Liver (tissue), 10 donors: ENCODE measurements at places on chromosomes 1 and 21. TPM values are rescaled to one million over a fixed set of nuclear protein-coding genes. Genes with fewer than 3 reads are reported as not detected.

- H3K4me1 ChIP-seq, result no peaks in the 10 kb centered on the region
- no peak overlapping the region for H3K4me3 ChIP-seq
- no peak for DNase-seq
- no peaks in the 10 kb centered on the region for H3K27me3 ChIP-seq
- H3K27ac ChIP-seq, result no peak overlapping the region
Measured at GRCh38 chr1:32048440-32048839, 24.3 kb upstream of the TMEM39B start.

Gene LHX8
- not detected for polyA plus RNA-seq

DNA sequence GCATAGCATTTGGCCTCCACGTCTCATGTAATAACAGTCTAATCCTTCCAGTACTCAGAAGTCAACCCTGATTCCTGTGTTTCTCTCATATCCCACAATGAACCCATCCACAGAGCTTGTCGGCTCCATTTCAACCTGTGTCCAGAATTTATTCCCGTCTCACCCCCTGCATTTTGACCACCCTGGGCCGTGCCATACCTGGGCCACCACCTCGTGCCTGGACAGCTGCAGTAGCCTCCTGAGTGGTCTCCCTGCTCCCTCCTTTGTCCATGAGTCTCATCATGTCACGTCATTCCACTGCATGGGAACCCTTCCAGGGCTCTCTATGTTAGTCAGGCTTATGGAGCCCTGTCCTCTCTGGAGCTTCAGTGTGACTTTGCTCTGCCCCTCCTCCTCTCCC is 670.6 kb downstream of the PTPRU start:
- DNase-seq, result no peak
- H3K36me3 ChIP-seq, result no peaks in the 10 kb centered on the region
- H3K4me1 ChIP-seq, result no peaks in the 10 kb centered on the region
- no peak overlapping the region for H3K4me3 ChIP-seq
- H3K27ac ChIP-seq, result no peak overlapping the region

GRCh38 chr1:68459091-68459490 is 9.3 kb upstream of the RPE65 start:
- no peaks in the 10 kb centered on the region for H3K36me3 ChIP-seq
- no peak for DNase-seq
- no peaks in the 10 kb centered on the region for H3K27me3 ChIP-seq
- H3K4me1 ChIP-seq, result no peaks in the 10 kb centered on the region
- no peak overlapping the region for H3K27ac ChIP-seq

DNA sequence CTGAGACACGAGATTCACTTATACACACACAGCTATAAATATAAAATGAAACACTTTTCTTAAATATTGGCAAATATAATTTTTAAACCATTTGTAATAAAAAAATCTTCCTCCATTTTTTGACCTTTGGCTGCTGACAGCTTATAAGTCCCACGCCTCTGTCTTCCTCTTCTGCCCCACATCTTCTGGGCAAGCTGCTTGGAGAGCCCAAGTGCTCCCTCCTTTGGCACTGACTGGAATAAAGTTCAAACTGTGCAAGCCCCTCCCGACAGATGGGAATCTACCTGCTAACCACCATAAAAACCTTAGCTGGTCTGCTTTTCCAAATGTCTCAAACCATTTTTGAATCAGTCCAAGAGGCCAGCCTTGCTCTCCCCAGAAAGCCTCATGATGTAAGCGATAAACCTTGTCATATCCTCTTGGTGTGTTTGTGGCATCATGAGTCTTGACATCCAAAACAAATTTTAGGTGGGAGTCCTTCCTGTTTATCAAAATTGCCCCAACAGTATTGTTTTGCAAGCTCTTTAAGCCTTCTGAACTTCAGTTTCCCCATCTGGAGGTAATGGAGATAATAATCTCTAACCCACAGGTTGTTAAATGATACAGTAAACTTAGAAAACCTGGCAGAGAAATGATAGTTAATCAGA is 99.8 kb downstream of the SNX7 start:
- no peaks in the 10 kb centered on the region for H3K4me1 ChIP-seq
- H3K27me3 ChIP-seq, result no peaks in the 10 kb centered on the region
- no peaks in the 10 kb centered on the region for H3K36me3 ChIP-seq
- no peak for DNase-seq
- no peak overlapping the region for H3K27ac ChIP-seq

Gene PRR9
- polyA plus RNA-seq, result not detected

DNA sequence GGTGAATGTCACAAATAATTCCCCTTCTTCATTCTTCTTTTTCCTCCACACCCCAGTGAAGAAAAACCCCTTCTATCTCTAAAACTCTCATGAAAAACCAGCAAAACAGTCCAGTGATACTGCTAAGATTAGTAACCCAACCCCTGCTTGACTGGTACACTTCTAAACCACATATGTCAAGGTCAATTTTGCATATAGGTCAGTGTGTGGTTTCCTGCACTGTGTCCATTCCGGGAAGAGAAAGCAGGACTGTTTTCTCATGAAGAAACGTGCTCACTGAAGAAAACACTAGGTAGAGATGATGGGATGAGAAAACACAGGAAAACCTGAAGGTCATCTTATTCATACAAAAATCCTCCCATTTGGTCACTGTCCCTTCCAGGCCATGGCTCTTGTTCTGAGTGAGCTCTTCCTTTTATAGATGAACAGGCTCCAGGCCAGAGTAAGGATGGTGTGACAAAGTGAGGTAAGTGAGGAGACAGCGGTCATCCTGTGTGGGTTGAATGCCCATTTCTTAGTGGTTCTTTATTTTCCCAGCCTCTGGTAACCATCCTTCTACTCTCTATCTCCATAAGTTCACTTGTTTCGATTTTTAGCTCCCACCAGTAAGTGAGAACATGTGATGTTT is 122.7 kb downstream of the FASLG start:
- no peaks in the 10 kb centered on the region for H3K27me3 ChIP-seq
- DNase-seq, result no peak
- H3K4me3 ChIP-seq, result no peak overlapping the region
- no peaks in the 10 kb centered on the region for H3K36me3 ChIP-seq
- H3K27ac ChIP-seq, result no peak overlapping the region

GRCh38 chr1:46223472-46223943 is 20.4 kb downstream of the LURAP1 start:
- H3K4me1 ChIP-seq, result no peaks in the 10 kb centered on the region
- DNase-seq, result peak; percentile 57
- H3K27me3 ChIP-seq, result no peaks in the 10 kb centered on the region

GRCh38 chr1:73056826-73057225 is 774.5 kb upstream of the NEGR1 start:
- no peaks in the 10 kb centered on the region for H3K36me3 ChIP-seq
- DNase-seq, result no peak
- H3K27ac ChIP-seq, result no peak overlapping the region
- H3K27me3 ChIP-seq, result no peaks in the 10 kb centered on the region
- H3K4me1 ChIP-seq, result no peaks in the 10 kb centered on the region

GRCh38 chr1:82445827-82446226 is 645.1 kb downstream of the ADGRL2 start:
- no peak overlapping the region for H3K27ac ChIP-seq
- no peaks in the 10 kb centered on the region for H3K27me3 ChIP-seq
- H3K4me3 ChIP-seq, result no peak overlapping the region
- DNase-seq, result no peak
- H3K36me3 ChIP-seq, result no peaks in the 10 kb centered on the region
- no peaks in the 10 kb centered on the region for H3K4me1 ChIP-seq

- no peaks in the 10 kb centered on the region for H3K4me1 ChIP-seq
- no peak for DNase-seq
- H3K36me3 ChIP-seq, result no peaks in the 10 kb centered on the region
- H3K27me3 ChIP-seq, result no peaks in the 10 kb centered on the region
- no peak overlapping the region for H3K4me3 ChIP-seq
Measured at GRCh38 chr1:67214420-67215174, 48.3 kb downstream of the IL23R start.

- DNase-seq, result no peak
- H3K4me3 ChIP-seq, result no peak overlapping the region
- no peak overlapping the region for H3K27ac ChIP-seq
- H3K27me3 ChIP-seq, result peaks cover 3% of the 10 kb centered on the region
- no peaks in the 10 kb centered on the region for H3K36me3 ChIP-seq
Measured at GRCh38 chr1:214475746-214476145, 75.7 kb downstream of the PTPN14 start.

DNA sequence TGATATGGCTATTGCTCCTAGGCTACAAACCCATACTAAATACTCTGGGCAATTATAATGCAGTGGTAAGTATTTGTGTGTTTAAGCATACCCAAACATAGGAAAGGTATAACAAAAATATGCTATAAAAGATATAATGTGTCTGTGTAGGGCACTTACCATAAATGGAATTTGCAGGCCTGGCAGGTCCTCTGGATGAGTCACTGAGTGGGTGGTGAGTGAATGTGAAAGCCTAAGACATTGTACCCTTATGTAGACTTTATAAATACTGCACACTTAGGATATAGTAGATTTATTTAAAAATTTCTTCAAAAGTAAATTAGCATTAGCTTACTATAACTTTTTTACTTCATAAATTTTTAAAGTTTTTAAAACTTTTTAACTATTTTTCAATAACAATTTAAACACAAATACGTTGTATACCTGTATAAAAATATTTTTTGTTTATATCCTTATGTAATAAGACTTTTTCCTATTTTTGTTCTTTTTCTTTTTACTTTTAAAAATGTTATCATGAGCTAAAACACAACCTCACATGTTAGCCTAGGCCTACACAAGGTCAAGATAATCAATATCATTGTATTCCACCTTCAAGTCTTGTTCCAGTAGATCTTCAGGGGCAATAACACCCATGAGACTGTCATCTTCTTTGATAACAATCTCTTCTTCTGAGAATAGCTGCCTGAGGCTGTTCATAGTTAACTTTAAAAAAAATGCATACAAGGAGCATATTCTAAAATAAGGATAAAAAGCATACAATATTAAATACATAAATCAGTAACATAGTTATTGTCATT is 306.3 kb upstream of the RGS18 start:
- no peaks in the 10 kb centered on the region for H3K27me3 ChIP-seq
- no peak for DNase-seq
- H3K36me3 ChIP-seq, result no peaks in the 10 kb centered on the region
- H3K27ac ChIP-seq, result no peak overlapping the region
- H3K4me3 ChIP-seq, result no peak overlapping the region
- H3K4me1 ChIP-seq, result no peaks in the 10 kb centered on the region

GRCh38 chr1:184646824-184647223 is 107.8 kb downstream of the EDEM3 start:
- no peaks in the 10 kb centered on the region for H3K4me1 ChIP-seq
- H3K36me3 ChIP-seq, result no peaks in the 10 kb centered on the region
- DNase-seq, result no peak

DNA sequence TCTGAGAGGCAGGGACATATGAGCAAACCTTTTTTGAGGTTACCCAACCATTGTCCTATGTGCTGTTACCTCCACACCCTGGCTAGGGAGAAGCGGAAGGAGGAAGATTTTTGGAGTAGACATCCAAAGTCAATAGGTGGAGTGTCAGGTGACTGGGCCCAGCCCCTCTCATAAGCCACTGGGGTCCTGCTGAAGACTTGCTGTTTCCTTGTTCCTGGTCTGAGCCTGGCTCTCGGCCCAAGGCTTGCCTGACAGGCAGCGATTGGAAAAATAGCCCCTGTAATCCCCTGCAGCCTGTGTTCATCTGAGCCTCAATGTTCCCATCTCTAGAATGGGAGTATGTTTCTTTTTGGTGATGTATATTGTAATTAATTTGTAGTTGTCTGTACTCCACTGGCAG is 6.9 kb upstream of the PIGR start:
- H3K27ac ChIP-seq, result no peak overlapping the region
- H3K27me3 ChIP-seq, result no peaks in the 10 kb centered on the region
- H3K36me3 ChIP-seq, result no peaks in the 10 kb centered on the region
- H3K4me1 ChIP-seq, result peaks cover 21% of the 10 kb centered on the region
